Sigmoid colon (tissue), 7 donors: ENCODE measurements at places on chromosomes 1 and 21. TPM values are rescaled to one million over a fixed set of nuclear protein-coding genes. Genes with fewer than 3 reads are reported as not detected.

Gene LRRC38
- not detected for total RNA-seq

Gene FCRL4
- total RNA-seq, result not detected

Gene RYR2
- 22.0 TPM for total RNA-seq

Gene CLCA4
- not detected for total RNA-seq

Gene RCOR3
- 60.3 TPM for total RNA-seq

Gene PRDM16
- 0.14 TPM for total RNA-seq

Gene ACTL8
- total RNA-seq, result not detected

DNA sequence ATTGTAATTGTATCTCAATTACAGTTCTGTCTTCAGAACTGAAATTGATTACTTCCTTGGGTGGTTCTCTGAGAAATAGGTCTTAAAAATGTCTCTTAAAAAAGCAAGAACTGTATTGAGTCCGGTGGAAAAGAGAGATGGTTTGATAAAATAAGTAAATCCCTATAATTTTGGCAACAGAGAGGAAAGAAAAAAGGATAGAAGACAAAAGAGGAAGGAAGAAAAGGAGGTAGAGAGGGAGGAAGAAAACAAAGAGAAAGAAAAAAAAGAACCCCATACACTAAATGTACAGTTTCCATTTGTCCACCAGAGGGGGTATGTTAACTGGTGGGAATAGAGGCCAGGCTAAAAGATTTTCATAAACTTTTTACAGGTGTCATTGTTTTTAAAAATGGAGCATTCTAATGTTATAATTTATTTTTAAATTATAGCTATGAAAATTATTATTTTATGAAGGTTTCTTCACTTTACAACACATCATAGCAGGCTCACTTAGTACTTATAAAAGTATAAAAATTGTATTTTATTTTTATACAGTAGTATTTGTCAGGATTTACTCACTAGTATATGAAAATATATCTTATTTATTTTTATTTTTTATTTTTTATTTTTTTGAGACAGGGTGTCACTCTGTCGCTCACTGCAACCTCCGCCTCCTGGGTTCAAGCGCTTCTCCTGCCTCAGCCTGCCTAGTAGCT is 2.1 kb upstream of the UBE2T start:
- no peaks in the 10 kb centered on the region for H3K36me3 ChIP-seq
- DNase-seq, result no peak
- H3K4me3 ChIP-seq, result no peak overlapping the region
- H3K4me1 ChIP-seq, result peaks cover 10% of the 10 kb centered on the region
- no peaks in the 10 kb centered on the region for H3K27me3 ChIP-seq

DNA sequence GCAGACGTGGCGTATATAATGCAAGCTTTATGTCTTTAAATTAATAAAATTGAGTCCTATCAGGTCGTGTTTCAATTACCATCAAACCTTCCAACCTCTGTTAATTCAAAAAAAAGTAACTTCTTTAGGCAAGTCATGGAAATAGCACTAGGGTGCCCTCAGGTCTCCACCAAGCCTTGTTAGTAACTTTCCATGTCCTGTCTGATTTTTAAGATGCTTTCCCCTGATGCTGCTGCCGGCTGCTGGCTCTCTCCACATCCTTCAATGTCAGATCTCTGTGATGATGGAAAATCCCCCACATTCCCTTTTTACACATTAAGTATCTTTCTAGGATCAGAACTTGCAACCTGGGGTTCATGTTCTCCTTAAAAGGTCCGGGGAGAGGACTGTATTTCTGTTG is 3.0 kb downstream of the ERG start:
- no peaks in the 10 kb centered on the region for H3K36me3 ChIP-seq
- H3K4me3 ChIP-seq, result peak overlapping the region; percentile 7
- no peaks in the 10 kb centered on the region for H3K4me1 ChIP-seq
- no peaks in the 10 kb centered on the region for H3K27me3 ChIP-seq

GRCh38 chr1:10915594-10915993 is 96.9 kb upstream of the TARDBP start:
- no peak overlapping the region for H3K4me3 ChIP-seq
- H3K36me3 ChIP-seq, result no peaks in the 10 kb centered on the region
- H3K27ac ChIP-seq, result no peak overlapping the region
- no peak for DNase-seq
- peaks cover 8% of the 10 kb centered on the region for H3K27me3 ChIP-seq

DNA sequence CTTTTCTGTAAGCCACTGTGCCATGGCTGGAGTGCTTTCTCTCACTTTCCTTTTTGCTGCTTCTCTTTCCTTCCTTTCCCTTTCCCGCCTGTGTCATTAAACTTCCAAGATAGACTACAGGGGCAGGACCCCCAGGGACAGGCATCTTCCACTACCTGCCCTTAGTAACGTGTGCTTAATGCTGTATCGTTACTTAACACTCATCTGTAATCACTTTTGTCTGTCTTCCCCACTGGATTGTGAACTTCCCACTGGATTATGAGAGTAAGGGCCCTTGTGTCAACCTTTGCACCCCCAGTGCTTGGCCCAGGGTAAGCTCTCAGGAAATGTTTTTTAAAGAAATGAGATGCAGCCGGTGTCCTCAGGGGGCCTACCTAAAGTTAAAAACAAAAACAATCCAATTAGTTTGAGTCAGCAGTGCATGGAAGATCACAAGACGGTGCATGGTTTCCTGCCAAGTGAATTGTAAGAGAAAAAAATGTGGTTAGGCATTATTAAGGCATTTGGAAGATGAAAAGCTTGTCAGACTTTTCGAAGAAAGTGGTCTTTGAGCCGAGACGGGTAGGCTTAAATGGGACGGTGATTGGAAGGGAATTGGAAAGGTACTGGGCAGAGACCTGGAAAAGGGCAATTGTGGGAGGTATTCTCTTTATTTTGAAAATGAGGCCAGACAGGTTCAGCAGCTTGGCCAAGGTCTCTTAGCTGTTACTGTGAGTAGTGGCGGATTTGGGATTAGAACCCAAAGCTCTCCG is 958 bp downstream of the LYPLAL1 start:
- H3K4me3 ChIP-seq, result peak overlapping the region; percentile 75
- H3K36me3 ChIP-seq, result no peaks in the 10 kb centered on the region
- H3K27me3 ChIP-seq, result no peaks in the 10 kb centered on the region
- DNase-seq, result no peak
- H3K4me1 ChIP-seq, result peaks cover 66% of the 10 kb centered on the region

DNA sequence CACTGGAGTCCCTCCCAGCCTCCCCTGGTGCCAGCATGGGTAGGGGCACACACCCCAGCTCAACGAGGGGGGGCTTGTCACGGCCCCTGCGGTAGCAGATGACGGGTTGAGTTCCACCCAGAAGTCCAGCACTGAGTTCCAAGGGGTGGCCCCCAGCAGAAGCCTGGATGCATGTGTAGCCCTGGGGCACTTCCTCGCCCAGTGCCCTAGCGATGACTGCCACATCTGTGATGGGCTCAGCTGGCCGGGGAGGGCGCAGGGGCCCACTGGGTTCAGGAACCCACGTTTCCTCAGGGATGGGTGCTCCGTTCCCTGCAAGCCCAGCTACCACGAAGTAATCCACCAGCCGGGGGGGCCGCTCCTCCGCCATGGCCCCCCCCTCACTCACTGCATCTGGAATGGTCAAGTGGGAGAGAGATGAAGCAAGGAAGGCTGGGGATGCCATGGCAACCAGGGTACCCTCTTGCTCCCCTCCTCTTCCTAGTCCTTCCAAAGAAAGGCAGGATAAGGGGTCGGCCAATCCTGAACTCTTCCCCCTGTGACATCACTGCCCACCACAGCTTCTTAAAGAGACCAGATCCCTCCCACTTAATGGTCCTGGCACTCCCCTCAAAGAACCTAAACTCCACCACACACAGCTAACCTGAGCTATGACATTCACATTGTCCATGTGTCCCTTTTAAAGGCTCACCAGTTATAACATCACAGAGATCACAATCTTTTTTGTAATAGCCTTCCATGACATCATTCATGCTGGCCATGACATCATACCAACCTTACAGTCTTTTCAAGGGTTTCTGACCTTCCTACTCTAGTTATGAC is 2.3 kb downstream of the DENND4B start:
- DNase-seq, result no peak
- peaks cover 10% of the 10 kb centered on the region for H3K4me1 ChIP-seq
- H3K36me3 ChIP-seq, result peaks cover 66% of the 10 kb centered on the region
- no peaks in the 10 kb centered on the region for H3K27me3 ChIP-seq

- peak overlapping the region; percentile 86 for H3K27ac ChIP-seq
- no peak for DNase-seq
- H3K36me3 ChIP-seq, result no peaks in the 10 kb centered on the region
- no peak overlapping the region for H3K4me3 ChIP-seq
- no peaks in the 10 kb centered on the region for H3K27me3 ChIP-seq
These were observed 2.0 kb upstream of the ACOT11 start for GRCh38 chr1:54545916-54546635.

- peak overlapping the region; percentile 98 for H3K27ac ChIP-seq
- no peaks in the 10 kb centered on the region for H3K36me3 ChIP-seq
- peak; percentile 74 for DNase-seq
- peaks cover 36% of the 10 kb centered on the region for H3K4me1 ChIP-seq
These were observed 106.0 kb downstream of the SLC45A1 start for GRCh38 chr1:8423692-8424538.

- peaks cover 12% of the 10 kb centered on the region for H3K4me1 ChIP-seq
- H3K27ac ChIP-seq, result no peak overlapping the region
- H3K36me3 ChIP-seq, result no peaks in the 10 kb centered on the region
- H3K4me3 ChIP-seq, result no peak overlapping the region
- peaks cover 12% of the 10 kb centered on the region for H3K27me3 ChIP-seq
- peak; percentile 52 for DNase-seq
These were observed 249.1 kb downstream of the FOXD2 start for GRCh38 chr1:47686731-47687630.

GRCh38 chr21:46617267-46618051 is 12.6 kb upstream of the S100B start:
- H3K4me3 ChIP-seq, result no peak overlapping the region
- H3K4me1 ChIP-seq, result no peaks in the 10 kb centered on the region
- no peak overlapping the region for H3K27ac ChIP-seq
- no peaks in the 10 kb centered on the region for H3K36me3 ChIP-seq

DNA sequence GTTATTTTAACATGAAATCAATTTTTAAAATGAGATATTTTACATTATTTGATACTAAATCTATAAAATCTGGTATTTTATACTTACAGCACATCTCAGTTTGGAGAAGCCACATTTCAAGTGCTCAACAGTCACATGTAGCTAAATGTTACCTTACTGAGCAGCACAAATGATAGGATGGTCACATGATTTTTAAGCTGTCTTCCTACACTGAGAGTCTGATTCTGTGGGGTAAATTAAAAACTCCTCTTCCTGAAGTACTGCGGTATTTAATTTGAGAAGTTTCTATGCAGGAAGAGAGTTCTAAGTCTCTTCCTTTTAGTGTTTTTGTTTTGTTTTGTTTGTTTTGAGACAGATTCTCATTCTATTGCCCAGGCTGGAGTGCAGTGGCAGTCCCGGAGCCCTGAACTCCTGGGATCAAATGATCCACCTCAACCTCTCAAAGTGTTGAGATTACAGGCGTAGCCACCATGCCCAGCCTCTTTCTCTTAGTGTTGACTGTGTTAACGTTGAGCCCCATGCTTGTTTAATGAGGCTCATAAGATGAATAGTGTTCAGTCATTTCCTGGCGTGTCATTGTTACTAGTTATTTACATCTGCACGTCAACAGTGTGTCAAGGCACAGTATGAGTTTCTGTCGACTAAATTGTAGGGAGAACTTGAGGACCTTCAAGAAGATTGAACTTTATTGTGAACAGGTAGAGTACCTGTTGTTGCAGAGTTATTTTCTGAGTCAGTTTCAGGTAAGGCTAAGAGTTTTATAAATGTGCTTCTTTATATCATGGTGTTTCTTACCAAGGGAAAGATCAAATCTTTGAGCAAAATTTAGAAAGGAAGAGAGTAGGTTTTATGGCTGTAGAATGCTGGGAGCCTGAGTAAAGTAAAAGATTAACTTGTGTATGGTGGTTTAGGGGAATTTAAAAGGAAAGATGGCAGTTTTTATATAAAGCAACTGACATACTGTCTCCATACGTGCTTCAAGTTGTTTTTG is 3.3 kb downstream of the CNST start:
- peak overlapping the region; percentile 97 for H3K27ac ChIP-seq
- no peak overlapping the region for H3K4me3 ChIP-seq
- no peak for DNase-seq
- peaks cover 62% of the 10 kb centered on the region for H3K4me1 ChIP-seq
- no peaks in the 10 kb centered on the region for H3K27me3 ChIP-seq
- H3K36me3 ChIP-seq, result no peaks in the 10 kb centered on the region

DNA sequence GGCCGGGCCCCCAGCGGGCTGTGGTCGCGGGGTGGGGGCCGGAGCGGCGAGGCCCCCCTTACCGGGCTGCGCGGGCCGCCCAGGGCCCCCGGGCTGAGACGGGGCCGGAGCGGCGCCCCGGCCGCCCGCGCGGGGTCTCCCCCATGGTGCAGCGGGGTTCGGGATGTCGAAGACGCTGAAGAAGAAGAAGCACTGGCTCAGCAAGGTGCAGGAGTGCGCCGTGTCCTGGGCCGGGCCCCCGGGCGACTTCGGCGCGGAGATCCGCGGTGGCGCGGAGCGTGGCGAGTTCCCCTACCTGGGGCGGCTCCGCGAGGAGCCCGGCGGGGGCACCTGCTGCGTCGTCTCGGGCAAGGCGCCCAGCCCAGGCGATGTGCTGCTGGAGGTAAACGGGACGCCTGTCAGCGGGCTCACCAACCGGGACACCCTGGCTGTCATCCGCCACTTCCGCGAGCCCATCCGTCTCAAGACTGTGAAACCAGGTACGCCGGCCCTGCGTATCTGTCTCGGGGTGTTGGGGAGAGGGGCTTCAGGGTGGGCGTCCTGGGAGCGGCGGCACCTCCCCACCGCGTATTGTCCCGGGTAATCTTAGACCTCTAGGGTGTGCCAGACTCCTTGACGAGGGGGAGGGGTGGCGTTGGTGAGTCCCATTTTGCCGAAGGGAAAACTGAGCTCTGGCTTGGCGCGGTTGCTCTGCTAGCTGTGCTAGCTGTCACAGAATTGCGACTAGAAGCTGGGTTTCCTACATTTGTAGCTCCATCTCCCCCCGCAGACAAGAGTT is 745 bp downstream of the MAGI3 start:
- peak overlapping the region; percentile 87 for H3K27ac ChIP-seq
- H3K36me3 ChIP-seq, result no peaks in the 10 kb centered on the region
- H3K4me3 ChIP-seq, result peak overlapping the region; percentile 97
- DNase-seq, result peak; percentile 80
- no peaks in the 10 kb centered on the region for H3K4me1 ChIP-seq

DNA sequence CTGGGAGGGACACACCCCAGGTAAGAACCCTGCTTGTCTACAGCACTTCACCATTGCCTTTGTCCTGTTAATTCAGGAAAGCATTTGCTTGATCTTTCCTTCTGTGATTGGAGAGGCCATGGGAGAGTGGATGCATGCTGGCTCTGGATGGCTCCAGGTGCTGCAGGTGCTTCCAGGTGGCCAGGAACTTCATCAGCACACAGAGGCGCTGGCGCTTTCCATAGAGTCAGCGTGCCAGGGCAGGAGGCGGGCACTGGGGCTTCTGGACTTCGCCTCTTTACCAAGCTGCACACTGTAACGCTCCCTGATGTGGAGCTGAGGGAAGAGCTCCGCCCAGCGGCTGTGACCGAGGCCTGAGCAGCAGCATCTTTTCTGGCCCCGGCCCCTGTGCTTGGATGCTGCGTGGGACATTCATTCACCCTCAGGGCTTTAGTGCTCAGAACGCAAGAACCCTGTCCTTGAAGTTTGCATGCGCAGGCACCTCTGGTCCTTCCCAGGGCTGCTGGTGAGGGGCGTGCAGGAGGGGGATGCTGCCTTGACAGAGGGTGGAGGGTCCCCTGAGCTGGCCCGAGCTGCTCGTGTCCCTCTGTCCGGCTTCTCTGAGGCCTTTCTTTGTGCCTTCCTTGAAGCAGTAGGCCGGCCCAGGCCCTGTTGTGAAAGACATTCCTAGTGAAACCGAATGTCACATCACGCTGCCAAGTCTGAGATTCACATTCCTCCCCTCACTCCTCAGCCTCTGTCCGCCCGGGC is 1.6 kb upstream of the MX2 start:
- no peaks in the 10 kb centered on the region for H3K36me3 ChIP-seq
- H3K4me1 ChIP-seq, result no peaks in the 10 kb centered on the region
- peak; percentile 86 for DNase-seq
- no peaks in the 10 kb centered on the region for H3K27me3 ChIP-seq
- no peak overlapping the region for H3K4me3 ChIP-seq
